Hematopoietic multipotent progenitor cell treated with erythropoietin and hydrocortisone succinate and interleukin-3 and kit ligand, for 8 days (in vitro differentiated cells): ENCODE measurements at places on chromosomes 5 and 9.

DNA sequence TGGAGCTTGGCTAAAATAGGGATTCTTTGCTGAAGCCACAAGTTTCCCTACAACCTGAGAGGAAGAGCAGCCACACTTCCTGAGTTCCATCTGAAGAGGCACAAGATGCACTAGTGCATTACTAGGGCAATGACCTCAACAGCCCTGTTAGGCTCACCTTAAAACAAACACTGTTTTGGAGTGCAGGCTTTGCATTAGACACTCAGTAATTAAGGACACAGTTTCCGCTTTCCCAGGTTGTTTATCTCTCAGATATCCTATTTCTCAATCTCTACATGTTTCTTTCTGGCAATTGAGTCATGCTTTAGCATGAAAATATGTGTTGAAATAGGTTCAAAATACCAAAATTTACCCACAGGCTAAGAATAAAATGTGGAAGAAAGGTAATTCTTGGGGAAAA is 34.2 kb downstream of the EMB start:
- DNase-seq: no peak

DNA sequence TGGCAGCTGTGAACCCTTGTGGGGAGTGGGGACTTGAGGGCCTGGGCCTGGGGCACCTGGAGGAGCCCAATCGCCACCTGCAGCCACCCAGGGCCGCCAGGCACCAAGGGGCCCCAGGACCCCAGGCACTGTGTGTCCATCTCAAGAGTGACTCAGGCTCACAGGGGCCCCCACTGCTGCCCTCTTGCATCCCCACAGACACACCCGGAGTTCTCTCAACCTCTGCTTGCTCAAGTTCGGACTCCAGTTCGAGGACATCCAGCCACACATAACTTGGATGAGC is 51.9 kb downstream of the MRPL36 start:
- no peak for DNase-seq

DNA sequence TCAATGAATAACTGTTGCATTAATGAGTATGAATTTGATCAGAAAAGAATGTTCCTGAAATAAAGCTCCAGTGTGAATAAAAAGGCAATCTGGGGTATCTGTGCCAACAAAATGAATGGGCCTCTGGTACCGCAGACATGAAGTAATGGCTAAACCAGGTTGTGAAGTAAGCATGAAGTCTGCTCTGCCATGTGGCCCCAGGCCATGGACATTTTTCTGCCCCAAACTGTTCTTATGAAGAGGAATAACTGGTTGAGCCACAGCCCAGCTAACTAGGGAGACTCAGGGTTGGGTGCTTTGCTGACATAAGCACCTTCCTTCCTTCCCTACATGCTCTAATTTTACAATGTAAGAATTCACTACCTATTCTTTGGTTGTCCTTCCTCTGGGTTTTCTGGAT is 147.4 kb upstream of the LRRTM2 start:
- DNase-seq: no peak

DNA sequence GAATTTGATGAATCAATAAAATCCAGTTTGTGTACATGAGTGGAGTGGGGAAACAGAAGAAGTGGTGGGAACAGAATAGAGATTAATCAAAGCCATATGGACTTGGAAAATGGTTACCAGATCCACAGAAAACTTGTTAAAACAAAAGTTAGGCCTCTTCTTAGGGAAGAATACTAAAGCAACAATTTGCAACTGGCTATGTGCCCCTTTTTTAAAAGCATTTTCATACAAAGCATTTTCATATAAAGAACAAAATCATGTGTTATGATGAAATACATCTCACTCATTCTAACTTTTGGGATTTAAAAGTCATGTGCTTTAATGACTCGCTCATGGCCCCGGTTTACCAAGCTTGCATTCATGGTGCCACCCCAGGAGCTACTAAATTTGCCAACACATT is 276.9 kb downstream of the EFNA5 start:
- no peak for DNase-seq

DNA sequence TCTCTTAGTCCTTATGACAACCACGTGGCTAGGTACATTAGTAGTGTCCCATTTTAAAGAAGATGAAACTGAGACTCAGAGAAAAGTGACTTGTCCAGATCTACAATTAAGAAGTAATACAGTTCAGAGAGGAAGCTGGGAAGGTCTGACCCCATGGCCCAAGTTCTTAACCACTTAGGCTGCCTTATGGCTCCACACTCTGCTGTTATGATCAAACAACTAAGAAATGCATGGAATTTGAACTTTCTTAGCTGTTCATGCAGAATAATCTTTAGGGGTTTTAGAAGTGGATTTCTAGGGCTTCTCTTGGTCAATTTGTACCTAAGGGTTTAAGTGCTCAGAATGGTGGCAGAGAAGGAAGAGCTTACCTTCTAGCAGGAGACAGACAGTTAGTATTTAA is 128.0 kb upstream of the MSX2 start:
- DNase-seq: no peak

DNA sequence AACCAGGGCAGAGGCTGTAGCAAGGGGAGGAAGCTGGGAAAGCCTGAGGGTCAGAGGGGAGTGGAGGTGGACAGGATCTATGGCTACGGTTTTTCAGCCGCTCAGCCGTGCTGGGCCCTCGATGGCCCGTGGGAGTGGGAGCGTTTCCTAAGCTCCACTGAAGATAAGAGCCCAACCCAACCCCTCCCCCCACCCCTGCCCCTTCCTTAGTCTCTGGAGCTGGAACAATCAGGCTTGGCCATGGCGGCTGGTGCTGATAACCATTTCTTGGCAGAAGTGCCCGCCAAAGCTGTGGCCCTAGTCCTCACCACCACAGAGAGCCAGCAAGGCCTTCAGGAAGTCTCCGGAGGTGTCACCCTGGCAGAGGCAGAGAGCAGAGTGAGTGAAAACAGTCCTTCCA is 20.3 kb upstream of the TNIP1 start:
- DNase-seq: peak; percentile 90

DNA sequence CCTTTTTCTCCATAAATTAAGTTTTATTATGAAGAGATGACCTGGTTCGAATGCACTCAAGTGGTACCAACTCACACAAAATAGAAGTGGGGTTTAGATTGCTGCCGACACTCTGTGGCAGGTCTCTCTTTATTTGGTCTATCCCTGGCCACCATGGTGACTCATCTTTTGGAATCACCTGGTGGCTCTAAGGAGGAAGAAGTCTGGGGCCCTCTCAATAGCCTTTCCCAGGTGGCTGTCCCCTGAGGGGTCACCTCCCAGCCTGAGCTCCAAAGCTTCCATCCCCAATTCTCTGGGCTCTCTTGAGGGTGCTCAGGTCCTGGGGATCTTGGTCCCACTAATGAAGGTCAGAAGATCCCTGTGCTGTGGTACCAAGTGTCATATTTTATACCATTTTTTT is 136.8 kb downstream of the MVB12B start:
- no peak for DNase-seq

- no peak for DNase-seq
Measured at GRCh38 chr9:14228602-14229001, 85.3 kb downstream of the NFIB start.

DNA sequence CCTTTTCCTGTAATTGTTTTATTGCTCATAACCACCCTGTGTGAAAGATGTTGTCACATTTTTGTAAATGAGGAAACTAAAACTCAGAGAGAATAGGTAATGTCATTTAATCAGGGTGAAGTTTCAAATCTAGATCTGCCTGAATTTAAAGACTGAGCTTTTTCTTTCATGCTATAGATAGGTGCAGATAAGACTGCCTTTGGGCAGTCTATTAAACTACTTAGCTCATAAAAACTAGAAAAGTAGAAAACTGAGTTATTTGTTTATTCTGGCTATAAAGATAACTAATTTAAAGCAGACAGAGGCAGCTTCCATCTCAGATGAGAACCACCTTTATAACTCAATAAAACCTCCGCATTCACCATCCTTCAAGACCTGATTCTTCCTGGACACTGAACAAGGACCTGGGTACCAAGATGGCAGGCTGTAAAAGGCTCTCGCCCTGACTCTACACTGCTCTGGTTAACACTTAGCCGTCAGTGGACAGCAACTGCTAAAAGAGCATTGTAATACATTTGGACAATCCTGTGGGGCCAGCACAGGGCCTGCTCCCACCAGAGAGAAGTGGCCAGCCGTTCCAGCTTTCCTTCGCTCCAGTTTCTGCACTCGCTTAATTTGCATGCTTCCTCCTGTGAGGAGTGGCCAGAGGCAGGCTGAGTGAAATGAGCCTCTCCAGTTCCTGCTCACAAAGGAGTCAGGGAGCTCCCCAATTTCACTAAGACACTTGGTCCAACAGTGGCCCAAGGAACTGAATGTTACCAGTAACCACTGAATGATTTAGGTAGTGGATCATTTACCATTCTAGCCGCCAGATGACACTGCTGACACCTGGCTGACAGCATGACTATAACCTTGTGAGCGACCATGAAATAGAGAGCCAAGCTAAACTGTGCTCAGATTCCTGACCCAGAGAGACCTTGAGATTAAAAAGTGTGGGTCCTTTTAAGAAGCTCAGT is 566.4 kb downstream of the EFNA5 start:
- no peak for DNase-seq

DNA sequence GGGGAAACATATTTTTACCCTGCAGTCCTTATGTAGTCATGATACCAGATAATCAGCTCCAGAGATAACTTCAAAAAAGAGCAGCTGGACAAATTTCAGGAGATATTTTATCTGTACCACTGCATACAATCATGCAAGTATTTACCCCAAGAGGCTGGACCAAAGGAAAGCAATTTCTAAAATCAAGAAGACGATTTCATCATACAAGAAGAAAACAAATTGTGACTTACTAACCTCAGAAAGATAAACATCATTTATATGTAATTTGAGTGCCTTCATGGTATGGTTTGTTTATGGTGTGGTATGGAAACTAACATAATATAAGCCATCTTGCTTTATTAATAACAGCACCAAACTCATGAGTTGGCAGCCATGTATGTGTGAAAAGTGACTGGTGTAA is 603.6 kb downstream of the PSAT1 start:
- no peak for DNase-seq

DNA sequence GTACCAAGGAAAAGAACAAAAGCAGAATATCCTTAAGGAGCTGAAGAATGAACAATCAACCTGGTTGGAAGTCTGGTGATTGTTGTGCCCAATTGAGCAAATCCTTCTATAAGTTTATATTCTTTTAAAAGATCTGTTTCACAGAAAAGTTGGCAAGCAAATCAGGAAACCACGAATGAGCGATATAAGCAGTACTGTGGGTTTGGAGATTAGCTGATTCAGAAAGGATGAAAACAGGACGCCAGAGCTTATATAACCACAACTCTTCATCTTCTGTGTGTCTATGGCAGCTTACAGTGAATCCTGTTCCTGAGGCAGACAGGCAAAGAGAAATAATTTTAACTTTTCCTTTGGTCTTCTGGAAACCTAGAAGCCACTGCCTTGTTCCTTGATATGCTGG is 61.7 kb downstream of the SLC38A9 start:
- DNase-seq: peak; percentile 6

DNA sequence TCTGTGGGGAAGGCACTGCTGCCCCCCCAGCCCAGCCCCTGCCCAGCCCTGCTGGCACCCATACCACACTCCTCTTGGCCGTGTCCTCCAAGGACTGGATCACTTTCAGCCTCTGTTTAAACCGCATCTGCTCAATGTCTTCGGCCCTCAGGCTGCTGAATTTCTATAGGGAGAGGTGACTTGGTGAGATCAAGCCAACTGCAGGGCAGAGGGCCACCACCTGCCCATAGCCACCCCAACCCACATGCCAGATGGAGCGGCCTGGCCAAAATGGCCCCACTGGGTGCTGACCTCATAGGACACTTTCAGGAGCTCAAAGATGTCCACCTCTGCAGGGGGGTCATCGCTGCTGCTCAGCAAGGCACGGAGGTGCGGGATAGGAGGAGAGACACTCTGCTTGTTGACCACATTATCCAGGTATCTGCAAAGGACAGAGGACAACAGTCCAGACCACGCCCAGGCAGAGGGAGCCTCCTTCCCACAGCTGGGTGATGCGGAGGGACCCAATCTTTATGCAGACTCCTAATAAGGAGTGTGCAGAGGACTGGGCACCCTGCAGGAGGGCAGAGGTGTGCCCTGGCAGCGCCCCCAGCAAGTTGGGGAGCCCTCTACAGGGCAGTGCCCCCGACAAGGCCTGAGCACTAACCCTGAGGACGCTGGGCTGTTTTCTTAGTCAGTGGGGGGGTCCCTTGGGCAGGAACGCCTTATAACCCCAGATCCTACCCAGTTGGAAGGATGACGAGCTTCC is 14.4 kb upstream of the MRNIP start:
- DNase-seq: no peak

DNA sequence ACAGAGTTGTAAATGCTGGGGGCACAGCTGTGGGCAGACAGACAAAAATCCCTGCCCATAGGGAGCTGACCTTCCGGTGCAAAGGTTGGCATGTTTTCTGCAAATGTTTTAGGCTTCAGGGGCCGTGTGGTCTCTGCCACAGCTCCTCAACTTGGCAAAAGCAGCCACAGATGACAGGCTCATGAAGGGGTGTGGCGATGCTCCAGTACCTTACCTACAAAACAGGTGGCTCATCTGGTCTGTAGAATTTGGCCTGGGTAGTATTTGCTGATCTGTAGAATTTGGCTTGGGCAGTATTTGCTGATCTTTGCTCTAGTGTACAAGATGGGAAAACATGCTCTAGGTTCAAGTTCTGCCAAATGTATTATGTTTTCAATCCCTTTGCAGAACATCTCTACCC is 283.9 kb downstream of the GADD45G start:
- DNase-seq: no peak

GRCh38 chr5:137665678-137666460 is 70.0 kb downstream of the KLHL3 start:
- peak; percentile 64 for DNase-seq

- no peak for DNase-seq
Measured at GRCh38 chr5:176774216-176775171, 35.9 kb upstream of the UNC5A start.

DNA sequence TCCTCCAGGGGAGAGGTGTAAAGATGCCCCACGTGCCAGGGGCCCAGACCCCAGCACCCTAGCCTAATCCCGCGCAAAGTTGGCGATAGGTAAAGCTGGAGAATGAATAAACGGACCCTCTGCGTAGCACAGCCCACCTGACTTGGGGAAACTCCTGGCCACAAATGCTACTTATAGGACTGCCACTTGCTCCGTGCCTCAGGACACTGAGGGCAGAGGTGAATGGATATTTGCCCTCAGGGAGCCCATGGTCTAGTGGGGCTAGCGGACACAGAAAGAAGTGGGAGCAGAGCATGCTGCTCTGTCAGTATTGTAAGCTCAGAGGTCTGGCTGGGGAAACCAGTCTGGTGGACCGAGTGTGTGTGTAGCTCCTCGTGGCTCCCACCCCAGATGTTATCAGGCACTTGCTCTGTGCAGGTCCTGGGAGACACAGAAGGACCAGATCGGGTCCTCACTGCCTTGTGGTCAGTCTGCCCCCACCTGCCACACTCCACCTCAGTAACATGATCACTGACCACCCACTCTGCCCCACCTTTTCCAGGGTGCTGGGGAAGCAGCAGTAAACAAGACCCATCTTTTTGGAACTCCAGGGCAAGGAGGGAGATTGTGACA is 841 bp downstream of the GRK6 start:
- DNase-seq: peak; percentile 76
